Stimulated activated CD4-positive, alpha-beta T cell treated with anti-CD3 and anti-CD28 coated beads, Interleukin-12 subunit alpha, Interleukin-12 subunit beta, amount 100 ng/mL, for 48 hours (primary cell): ENCODE measurements at places on chromosomes 4 and X.

DNA sequence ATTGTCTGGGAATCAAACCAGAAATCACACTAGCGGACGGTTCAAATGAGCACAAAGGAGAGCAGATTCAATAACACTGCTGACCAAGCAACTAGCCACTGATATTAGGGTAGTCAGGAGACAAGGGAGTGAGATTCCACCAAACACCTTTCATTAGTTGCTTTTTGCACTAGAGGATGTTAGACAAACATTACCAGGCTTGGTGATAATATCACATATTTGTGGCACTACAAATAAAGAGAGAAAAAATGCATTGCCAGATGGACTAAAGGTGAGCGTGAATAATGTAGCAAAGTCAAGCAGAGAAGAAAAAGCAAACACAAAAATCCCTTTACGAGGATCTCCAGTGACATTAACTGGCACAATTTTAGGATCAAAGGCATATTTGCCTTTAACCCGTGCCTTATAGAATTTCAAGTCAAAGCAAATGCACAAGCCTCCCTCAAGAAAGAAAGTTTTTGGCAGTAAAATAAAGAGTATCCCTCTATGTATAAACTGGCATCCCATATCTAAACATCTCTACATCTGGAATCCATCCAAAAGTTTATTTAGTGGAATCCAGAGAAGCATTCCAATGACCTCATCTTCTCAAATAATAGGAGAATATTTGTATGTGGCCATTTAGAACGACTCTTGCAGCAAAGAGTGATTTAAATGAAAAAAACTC lies 290.9 kb downstream of the KCTD8 start:
- no peak for DNase-seq

DNA sequence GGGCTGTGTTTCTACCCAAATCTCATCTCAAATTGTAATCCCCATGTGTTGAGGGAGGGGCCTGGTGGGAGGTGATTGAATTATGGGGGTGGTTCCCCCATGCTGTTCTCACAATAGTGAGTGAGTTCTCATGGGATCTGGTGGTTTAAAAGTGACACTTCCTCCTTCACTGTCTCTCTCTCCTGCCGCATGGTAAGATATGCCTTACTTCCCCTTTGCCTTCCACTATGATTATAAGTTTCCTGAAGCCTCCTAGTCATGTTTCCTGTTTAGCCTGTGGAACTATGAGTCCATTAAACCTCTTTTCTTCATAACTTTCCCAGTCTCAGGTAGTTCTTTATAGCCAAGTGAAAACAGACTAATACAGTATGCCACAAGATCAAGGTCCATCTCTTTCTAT lies 70.0 kb upstream of the MSX1 start:
- no peak for DNase-seq

DNA sequence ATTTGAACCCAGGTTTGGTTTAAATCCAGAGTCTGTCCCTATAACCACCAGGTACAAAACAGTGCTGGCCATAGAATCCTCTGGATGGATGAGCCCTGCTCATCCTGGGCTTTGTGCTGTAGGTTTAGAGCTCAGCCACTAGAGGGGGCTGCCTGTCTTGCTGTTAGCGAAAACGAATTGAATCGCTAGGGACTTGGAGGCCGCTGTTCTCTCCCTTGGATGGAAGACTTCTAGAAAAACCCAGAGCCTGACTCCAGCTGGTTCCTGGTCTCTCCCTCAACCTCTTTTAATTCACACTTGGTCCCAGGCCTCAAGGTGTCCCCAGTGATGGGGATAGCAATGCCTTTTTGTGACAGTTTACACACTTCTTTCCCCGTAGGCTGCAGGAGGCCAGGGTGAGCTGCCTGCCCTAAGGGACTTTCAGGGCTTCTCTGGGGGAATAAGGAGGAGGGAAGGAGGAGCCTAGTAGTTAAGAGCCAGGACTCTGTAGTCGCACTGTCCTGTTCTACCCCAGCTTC lies 8.7 kb downstream of the RIPPLY1 start:
- DNase-seq: peak; percentile 21

GRCh38 chr4:113707048-113707447 lies 54.5 kb downstream of the CAMK2D start:
- no peak for DNase-seq

DNA sequence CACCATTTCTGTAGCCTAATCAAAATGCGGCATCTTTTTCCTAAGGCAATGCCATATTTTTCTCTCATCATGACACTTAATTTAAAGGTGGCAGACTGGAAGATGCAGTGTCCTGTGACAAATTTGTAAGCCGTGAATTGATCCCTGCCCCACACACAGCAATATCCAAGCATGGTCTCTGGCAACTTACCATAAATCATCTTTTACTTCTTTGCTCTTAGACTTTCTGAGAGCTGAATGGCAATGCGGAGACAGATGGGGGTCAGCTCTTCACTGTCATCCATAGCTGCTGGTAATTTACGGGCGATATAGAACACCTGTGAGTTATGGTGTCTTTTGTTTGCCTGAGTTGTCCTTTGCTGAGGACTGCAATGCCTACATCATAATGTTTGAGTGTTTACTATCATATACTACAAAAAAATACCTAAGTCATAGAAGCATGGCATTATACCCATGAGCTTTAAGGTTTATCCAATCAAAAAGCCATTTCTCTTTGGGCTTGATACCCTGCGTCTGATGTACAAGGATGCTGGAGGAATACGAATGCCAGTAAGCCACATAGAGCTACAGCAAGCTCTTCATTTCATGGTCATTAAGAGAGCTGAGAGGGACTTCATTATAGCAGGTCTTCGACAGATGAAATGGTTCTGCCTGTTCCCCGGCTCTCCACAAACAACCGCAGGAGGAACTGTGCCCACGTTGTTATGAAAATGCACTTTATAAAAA lies 148.1 kb downstream of the TRIML1 start:
- DNase-seq: no peak
